NCI-H1105 treated with DMSO at 0.1 percent for 48 hours (cell line): ENCODE measurements at places on chromosomes 2 and 18.
A peak's percentile ranks its signal among the peaks of the same experiment; 100 is the strongest.

DNA sequence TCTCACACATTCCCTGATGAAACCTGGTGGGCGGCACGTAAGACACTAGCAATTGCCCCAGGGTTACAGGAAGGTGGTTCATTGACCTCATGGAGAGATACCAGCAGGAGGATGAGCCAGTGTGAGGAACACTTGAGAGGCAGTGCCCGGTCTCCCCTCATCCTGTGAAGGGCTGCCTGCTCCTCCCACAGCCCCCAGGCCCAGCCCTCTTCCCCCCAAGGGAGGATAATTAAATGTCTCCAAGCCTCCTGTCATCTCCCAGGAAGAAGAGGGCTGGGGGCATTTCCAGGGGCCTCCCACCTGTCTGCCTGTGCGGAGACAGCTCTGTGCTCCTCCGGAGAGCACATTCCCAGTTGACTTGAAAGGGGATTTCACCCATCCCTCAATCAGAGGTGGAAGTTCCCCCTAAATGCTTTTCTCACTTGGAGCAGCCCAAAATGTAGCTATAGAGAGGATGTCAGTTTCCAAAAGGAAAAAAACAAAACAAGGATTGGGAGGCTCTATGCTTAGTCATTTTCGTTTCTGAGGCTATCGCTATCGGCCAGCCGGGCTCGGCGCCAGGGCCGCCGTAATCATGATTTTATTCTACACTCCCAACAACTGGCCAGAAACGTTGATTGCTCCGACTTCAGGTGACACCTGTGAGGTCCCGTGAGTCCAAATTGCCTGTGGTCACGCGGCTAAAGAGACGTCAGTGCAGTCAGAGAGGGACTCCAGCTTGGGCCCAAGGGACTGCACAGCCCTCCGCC, 7.1 kb downstream of the KCNF1 start:
- DNase-seq: peak; percentile 54

DNA sequence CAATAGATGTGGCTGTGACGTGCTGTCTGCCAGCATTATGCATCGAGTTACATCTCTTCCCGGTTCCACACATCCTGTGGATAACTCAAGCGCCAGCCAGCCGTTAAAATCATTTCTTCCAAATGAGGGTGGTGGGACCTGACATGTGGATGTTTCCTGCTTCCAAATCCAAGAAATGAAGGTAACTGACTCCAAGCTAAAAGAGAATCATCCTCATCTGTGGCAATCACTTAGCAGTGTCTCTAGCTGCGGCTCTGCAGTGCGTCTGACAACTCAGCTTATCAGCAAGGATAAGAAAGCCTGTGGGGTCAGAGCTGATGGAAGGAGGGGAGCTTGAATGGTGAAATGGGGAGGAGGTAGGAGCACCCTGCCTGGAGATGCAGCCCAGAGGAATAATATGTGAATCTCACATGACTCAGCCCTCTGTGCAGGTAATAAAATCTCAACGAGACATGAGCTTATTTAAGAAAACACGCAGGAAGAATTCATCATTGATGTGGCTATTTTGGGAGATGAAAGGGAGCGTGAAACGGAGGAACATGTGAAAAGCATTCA, 382.2 kb upstream of the TRIB2 start:
- DNase-seq: no peak

- DNase-seq: peak; percentile 53
Measured at GRCh38 chr2:77521931-77522470, at the start of gene LRRTM4. LRRTM4 (minus strand) TSS chr2:77522376.

GRCh38 chr2:233867993-233868532, at the start of gene MSL3B:
MSL3B (minus strand) TSS chr2:233868386.
- no peak for DNase-seq

DNA sequence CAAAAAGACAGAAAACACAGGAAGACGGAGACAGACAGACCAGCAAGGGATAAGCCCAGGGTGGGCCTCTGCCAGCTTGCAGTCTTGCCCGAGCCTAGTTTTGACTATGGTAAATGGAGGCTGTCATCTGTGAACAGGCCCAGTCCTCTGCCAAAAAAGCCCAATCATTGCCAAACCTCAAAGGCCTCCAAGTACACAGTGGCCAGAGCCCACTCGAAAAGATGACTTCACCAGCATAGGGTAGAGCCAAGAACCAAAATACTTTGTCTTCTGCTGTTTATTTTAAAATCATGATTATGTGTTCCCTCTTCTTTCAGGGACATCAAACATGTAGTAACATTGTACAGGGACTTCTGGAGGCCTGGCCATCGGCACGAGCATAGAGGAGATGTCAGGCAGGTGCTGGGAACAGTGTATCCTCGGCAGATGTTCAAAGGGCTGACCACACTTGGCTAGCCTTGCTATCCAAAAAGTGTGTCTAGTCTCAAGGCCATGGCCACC, 66.0 kb downstream of the TTC32 start:
- DNase-seq: no peak

- DNase-seq: no peak
Measured at GRCh38 chr2:146262606-146263005, 1582.2 kb upstream of the ACVR2A start.

- no peak for DNase-seq
Measured at GRCh38 chr2:226559536-226559935, 240.1 kb downstream of the IRS1 start.

DNA sequence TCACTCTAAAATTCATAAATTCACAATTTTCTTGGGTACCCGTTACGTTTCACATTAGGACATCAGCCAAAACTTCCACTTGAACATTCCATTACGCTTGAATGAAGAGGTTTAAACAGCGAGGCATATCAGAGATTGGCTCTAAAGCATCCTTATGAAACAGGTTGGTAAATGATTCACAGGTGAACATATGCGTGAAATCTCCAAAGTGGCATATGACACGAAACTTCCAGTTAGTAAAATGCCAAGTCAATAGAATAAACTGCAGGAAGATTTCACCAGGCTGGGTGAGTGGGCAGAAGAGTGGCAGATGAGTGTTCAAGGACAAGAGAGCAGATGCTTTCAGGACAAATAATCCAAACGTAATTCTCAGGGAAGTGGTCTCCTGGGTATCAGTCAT, 33.9 kb upstream of the GLS start:
- DNase-seq: no peak
